Activated T-cell treated with anti-CD3 and anti-CD28 coated beads, Interleukin-2, amount 50 U/mL, for 72 hours (primary cell): ENCODE measurements at places on chromosomes 13 and 19.

GRCh38 chr19:5355076-5355475, 14.5 kb upstream of the PTPRS start:
- H3K27ac ChIP-seq: no peak overlapping the region
- no peaks in the 10 kb centered on the region for H3K36me3 ChIP-seq
- H3K27me3 ChIP-seq: peaks cover 28% of the 10 kb centered on the region
- no peak overlapping the region for H3K4me3 ChIP-seq

- H3K27me3 ChIP-seq: peaks cover 69% of the 10 kb centered on the region
- H3K4me1 ChIP-seq: peaks cover 35% of the 10 kb centered on the region
- no peak for DNase-seq
- peak overlapping the region; percentile 11 for H3K27ac ChIP-seq
- no peak overlapping the region for H3K4me3 ChIP-seq
These were observed 214.9 kb downstream of the KCNRG start for GRCh38 chr13:50229960-50230661.

DNA sequence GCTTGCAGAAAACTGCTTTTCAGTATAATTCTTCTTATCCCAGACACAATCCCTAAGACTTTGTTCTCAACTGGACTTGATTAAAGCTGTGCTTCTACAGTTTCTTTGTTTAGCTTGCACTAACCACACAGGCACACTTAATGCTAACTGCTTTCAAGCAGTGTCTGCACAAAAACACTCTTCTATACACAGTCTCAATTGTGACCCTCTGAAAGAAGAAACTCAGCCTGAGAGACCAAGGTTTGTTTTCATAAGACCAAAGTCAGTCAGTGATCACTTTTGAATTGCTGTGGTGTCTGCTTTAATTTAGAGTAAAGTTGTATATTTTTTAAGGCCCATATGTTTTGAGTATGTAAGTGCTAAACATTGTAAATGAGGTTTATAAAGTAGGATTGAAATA, 431.2 kb downstream of the KCTD12 start:
- no peaks in the 10 kb centered on the region for H3K27me3 ChIP-seq
- peaks cover 2% of the 10 kb centered on the region for H3K36me3 ChIP-seq
- DNase-seq: no peak
- H3K4me3 ChIP-seq: no peak overlapping the region

DNA sequence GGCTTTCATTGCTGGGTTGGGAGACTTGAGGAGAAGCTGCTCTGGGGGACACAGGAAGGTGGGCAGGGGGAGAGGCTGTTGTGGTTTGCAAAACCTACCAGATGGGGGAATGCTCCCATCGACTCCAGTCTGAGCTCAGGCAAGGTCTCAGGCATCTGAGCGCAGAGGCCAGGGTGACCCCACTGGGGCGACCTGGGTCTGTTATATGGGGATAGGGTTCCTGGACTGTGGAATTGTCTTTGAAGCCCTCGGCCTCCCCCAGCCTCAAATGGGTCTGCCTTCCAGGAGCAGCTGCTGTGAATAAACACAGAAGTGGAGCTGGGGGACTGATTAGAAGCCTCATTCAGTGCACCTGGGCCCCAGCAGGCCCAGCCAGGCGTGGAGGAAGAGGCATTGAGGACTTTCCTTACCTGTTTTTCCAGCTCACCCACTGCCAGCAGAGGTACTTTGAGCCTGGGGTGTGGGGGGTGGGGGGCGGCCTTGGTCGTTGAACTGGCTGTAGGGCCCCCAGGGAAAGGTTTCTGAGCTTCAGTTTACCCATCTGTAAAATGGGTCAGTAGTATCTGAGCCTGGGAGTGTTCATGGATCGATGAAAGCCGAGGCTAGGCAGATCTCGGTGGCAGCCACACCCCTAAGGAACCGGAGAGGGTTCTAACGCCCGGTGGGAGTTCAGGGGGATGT, 1.4 kb downstream of the CERS4 start:
- DNase-seq: no peak
- peaks cover 9% of the 10 kb centered on the region for H3K36me3 ChIP-seq
- H3K4me1 ChIP-seq: peaks cover 36% of the 10 kb centered on the region
- H3K4me3 ChIP-seq: peak overlapping the region; percentile 86

GRCh38 chr13:97248243-97248642, 26.1 kb downstream of the MBNL2 start:
- no peak overlapping the region for H3K27ac ChIP-seq
- no peak overlapping the region for H3K4me3 ChIP-seq
- H3K27me3 ChIP-seq: no peaks in the 10 kb centered on the region
- DNase-seq: no peak
- H3K4me1 ChIP-seq: peaks cover 14% of the 10 kb centered on the region

GRCh38 chr13:83879431-83880171, 2.7 kb downstream of the SLITRK1 start:
- DNase-seq: no peak
- no peak overlapping the region for H3K27ac ChIP-seq
- peaks cover 3% of the 10 kb centered on the region for H3K36me3 ChIP-seq
- peaks cover 26% of the 10 kb centered on the region for H3K4me1 ChIP-seq
- peak overlapping the region; percentile 56 for H3K4me3 ChIP-seq

DNA sequence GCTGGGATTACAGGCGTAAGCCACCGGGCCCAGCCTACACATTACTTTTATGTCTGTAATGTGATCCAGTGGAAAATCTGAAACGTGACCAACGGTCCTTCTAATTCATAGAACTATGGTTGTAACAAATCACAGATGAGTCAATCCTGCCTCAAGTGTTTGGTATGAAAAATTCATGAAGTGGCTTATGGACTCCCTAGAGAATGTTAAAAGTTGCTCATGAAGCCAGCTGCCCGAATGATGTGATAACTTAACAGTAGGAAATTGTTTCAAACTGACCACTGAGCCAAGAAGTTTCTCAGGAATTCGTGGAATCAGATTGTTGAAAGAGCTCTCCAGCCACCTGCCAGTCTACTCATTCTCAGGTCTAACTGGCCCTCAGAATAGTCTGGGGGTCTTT, 59.4 kb upstream of the FARP1 start:
- H3K4me1 ChIP-seq: no peaks in the 10 kb centered on the region
- H3K4me3 ChIP-seq: no peak overlapping the region
- H3K27me3 ChIP-seq: no peaks in the 10 kb centered on the region

DNA sequence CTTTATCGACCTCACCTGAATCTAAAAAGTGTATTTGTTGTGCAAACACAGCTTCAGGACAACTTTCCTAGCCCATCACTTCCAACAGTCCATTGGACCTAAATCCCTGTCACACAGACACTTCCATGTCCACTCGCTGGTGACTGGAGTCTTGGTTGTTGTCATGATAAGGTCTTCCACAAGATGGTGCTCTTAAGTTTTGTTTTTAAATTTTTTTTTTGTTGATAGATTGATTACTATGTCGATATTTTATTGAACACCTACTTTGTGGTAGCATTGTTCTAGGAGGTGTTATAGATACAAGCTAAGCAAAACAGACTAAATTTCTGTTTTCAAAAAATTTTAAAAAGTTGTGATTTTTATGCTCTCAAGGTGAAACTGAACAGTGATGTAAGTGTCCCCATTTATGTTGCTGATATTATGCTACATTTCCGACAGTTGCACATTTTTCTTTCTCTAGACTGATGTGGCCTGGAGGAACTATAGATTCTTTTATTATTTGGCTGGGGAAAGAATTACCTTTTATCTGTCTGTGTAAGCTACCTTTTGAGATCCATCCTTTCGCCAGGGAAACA, 8.1 kb upstream of the ERICH6B start:
- peaks cover 43% of the 10 kb centered on the region for H3K27me3 ChIP-seq
- H3K27ac ChIP-seq: no peak overlapping the region
- no peaks in the 10 kb centered on the region for H3K36me3 ChIP-seq
- DNase-seq: no peak
- H3K4me1 ChIP-seq: no peaks in the 10 kb centered on the region
- no peak overlapping the region for H3K4me3 ChIP-seq

DNA sequence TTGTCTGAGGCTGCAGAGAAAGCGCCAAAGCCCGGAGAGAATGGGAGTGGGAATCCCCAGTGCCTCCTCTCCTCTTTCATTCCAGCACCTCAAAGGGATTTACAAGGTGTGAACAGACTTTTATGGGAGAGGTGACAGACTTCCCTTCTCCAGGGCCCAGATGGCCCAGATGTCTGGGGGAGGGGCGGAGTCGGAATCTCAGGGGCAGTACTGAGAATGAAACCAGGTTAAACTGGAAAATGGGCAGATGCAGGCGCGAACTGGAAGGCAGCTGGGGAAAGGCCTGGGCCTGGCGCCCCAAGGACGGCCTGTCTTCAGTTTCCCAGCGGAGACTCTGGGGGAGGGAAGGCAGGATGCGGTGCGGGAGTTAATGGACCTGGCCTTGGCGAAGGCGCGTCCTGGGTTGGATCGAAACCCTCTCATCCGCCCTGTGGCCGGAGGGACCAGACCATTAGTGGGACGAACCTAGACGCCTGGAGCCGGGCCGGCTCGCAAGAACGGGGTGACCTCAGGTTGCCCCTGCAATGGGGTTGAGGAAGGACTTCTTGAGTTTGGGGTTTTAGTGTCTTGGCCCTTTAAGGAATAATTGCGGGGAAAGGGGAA, 592 bp upstream of the TRIP10 start:
- no peaks in the 10 kb centered on the region for H3K27me3 ChIP-seq
- H3K27ac ChIP-seq: peak overlapping the region; percentile 77
- H3K4me1 ChIP-seq: peaks cover 45% of the 10 kb centered on the region
- peaks cover 8% of the 10 kb centered on the region for H3K36me3 ChIP-seq

- no peak overlapping the region for H3K4me3 ChIP-seq
- H3K27ac ChIP-seq: peak overlapping the region; percentile 48
- DNase-seq: no peak
These were observed 4.7 kb downstream of the SPPL2B start for GRCh38 chr19:2333027-2333806.

DNA sequence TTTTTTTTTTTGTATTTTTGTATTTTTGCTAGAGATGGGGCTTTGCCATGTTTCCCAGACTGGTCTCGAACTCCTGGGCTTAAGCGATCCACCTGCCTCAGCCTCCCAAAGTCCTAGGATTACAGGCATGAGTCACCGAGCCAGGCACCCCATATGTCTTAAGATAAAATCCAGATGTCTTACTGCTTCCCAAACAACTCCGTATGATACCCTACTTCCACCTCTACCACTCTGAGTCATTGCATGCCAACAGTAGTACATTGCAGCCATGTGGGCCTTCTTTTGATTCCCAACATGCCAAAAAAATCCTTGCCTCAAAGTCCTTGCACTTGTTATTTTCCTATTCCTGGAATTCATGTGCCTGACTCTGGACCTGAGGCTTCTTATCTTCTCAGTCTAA, 799.2 kb downstream of the GPC5 start:
- H3K27me3 ChIP-seq: no peaks in the 10 kb centered on the region
- no peaks in the 10 kb centered on the region for H3K4me1 ChIP-seq
- no peak for DNase-seq
- no peak overlapping the region for H3K4me3 ChIP-seq
- H3K36me3 ChIP-seq: no peaks in the 10 kb centered on the region

GRCh38 chr19:50909240-50910070, 1.7 kb downstream of the KLK4 start:
- peak overlapping the region; percentile 62 for H3K4me3 ChIP-seq
- H3K4me1 ChIP-seq: peaks cover 10% of the 10 kb centered on the region
- peak; percentile 56 for DNase-seq
- H3K27me3 ChIP-seq: peaks cover 16% of the 10 kb centered on the region
- no peaks in the 10 kb centered on the region for H3K36me3 ChIP-seq
- H3K27ac ChIP-seq: no peak overlapping the region

DNA sequence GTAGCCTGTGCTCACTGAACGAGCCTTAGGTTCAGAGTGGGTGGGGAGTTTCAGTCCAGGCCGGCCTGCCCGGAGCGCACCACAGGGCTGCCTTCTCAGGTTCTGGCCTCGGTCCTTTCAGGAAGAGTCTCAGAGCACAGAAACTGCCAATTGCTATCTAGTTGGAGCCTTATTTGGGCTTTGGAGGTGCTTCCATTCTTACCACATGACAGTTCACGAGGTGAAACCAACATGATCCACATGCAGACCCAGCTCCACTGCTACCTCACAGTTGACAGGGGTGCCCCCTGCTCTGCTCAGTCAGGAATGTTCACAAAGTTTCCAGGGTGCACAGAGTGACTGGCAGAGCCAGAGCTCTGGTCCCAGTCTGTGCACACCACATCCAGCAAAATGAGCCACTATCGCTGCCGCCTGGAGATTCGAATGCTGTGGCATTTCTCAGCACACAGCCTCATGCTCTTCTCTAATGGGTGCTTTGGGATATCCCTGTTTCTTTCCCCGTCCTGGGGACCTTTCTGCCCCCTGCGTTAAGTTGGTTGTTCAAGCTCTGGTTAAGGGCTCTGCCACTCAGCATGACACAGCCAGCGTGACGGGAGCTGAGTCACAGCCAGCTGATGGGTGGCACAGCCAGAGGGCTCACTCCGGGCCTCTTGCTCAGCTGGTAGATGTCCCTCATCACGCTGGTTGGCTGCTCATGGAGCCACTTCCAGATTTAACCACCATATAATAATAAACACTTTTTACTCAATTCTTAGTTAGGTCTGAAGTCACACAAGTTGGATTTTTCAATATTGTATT, 7.5 kb upstream of the SACS start:
- H3K27me3 ChIP-seq: peaks cover 8% of the 10 kb centered on the region
- no peak overlapping the region for H3K27ac ChIP-seq
- DNase-seq: no peak

GRCh38 chr13:58434943-58435342, 803.4 kb downstream of the PCDH17 start:
- H3K36me3 ChIP-seq: peaks cover 5% of the 10 kb centered on the region
- H3K27me3 ChIP-seq: no peaks in the 10 kb centered on the region
- H3K4me3 ChIP-seq: no peak overlapping the region
- no peaks in the 10 kb centered on the region for H3K4me1 ChIP-seq
- H3K27ac ChIP-seq: no peak overlapping the region

- DNase-seq: no peak
- H3K27me3 ChIP-seq: no peaks in the 10 kb centered on the region
- no peak overlapping the region for H3K4me3 ChIP-seq
- peaks cover 9% of the 10 kb centered on the region for H3K36me3 ChIP-seq
- H3K27ac ChIP-seq: no peak overlapping the region
These were observed 8.5 kb downstream of the PGLS start for GRCh38 chr19:17519967-17520366.

DNA sequence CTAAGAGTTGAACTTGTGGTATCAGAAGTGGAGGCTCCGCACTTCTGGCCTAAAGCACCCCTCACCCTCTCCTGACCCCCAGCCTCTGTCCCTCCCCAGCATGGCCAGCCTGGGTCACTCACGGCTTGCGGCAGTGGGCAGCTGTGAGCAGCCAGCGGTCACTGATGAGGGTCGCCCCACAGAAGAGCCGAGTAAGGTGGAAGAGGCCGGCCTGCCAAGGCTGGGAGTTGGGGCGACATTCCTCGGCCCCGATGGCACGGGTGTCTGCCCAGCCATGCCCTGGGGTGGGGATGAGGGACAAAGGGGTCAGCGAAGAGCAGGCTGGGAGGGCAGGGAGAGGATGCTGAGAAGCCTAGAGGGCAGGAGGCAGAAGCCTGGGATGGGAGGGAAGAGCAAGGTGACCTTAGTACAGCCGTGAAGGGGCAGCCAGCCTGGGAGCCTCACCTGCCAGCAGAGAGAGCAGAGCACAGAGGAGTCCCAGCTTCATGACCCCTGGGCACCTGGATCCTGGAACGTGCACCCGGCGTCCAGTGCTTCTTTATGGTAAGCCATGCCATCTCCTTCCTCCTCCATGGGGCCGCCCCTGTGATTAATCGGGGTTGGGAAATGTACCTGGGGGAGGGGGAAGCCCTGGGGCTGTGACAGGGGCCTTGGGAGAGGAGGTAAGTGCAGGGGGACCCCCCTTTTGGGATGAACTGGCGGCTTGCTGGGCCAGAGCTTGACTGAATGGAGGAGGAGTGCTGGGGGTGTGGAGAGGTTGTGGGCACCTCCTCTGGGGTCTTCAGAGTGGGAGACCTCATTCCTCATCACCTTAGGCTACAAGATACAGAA, 7.9 kb upstream of the KLK8 start:
- peaks cover 20% of the 10 kb centered on the region for H3K27me3 ChIP-seq
- H3K27ac ChIP-seq: no peak overlapping the region
- DNase-seq: no peak
- no peak overlapping the region for H3K4me3 ChIP-seq
- no peaks in the 10 kb centered on the region for H3K36me3 ChIP-seq
- no peaks in the 10 kb centered on the region for H3K4me1 ChIP-seq
